Esophagus squamous epithelium (tissue), 5 donors: ENCODE measurements at places on chromosomes 13 and 19.

DNA sequence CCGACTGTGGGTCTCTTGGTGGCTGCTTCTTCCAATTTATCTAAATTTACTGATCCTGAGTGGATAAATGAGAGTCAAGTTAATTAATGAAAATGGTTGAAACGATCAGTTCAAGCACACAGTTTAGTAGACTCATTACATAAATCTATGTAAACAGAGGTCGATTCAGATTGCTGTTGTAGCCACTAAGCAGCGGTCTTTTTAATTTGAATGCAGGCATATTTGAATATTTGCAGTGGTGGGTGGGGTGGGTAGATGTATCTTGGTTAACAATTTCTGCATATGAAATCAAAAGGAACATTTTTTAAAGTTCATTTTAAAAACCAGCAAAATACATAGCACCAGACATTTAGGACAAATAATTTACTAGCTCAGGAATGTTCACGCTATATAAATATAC is 325.9 kb downstream of the KLF12 start:
- H3K27ac ChIP-seq, result no peak overlapping the region
- no peaks in the 10 kb centered on the region for H3K36me3 ChIP-seq
- no peaks in the 10 kb centered on the region for H3K27me3 ChIP-seq
- no peak overlapping the region for H3K4me3 ChIP-seq

- no peak for DNase-seq
- H3K27me3 ChIP-seq, result peaks cover 3% of the 10 kb centered on the region
- peaks cover 29% of the 10 kb centered on the region for H3K4me1 ChIP-seq
- H3K4me3 ChIP-seq, result no peak overlapping the region
- H3K36me3 ChIP-seq, result no peaks in the 10 kb centered on the region
These were observed 26.4 kb downstream of the C13orf46 start for GRCh38 chr13:113947311-113948033.

DNA sequence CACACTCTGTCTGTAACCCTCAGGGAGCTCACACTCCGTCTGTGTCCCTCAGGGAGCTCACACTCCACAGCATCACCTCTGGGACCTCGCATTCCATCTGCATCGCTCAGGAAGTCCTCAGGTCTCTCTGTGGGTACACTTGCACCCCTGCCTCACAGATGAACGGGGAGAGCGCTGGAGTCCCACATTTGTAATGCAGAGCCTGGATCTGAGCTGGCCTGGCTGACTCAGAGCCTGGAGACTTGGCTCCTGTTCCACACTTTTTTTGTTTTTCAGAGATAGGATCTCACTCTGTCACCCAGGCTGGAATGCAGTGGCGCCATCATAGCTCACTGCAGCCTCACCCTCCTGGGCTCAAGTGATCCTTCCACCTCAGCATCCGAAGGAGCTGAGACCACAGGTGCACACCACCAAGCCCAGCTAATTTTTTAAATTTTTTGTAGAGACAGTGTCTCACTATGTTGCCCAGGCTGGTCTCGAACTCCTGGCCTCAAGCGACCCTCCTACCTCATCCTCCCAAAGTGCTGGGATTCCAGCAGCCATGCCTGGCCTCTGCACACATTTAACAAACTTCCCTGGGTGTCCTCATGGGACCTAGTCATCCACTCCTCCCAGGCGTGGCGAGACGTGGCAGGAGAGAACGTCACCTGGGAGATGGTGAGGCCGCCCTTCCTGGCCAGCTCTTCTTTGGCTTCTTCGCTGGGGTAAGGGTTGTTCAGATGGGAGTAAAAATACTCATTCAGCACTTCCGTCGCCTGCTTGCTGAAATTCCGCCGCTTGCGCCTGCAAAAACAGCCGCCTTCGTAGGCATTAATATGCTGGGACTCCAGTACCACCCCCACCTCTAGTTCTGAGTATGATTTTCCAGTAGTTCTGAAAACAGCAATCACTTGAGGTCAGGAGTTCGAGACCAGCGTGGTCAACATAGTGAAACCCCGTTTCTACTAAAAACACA is 31.0 kb downstream of the CILP2 start:
- no peaks in the 10 kb centered on the region for H3K36me3 ChIP-seq
- H3K4me3 ChIP-seq, result no peak overlapping the region
- no peak overlapping the region for H3K27ac ChIP-seq
- no peaks in the 10 kb centered on the region for H3K4me1 ChIP-seq

DNA sequence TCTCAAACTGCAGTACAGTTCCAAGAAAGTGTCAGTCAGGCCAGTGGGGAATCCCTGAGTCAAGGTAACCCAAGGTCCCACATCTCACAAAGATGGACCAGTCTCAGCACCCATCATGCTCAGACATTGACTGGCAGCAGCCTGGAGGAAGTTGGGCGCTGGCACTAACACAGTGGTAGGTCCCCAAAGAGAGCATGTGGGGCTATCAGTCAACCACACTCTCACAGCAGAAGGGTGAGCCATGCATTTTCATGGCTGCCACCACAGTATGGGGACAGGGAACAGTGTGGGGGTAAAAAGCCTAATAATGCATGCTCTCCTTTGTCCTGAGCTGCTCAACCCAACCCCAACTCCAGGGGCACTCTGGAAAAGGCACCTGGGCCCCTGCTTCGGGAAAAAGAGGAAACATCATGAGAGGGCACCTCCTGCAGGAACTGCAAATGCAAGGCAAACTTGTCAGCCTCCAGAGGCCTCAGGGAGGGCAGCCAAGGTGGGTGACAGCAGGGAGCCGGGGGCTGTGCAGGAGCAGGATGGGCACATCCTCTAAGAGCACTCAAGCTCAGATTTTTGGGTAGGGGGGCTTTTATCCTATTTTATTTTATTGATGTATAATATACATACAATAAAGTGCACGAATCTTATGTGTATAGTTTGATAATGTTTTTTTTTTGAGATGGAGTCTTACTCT is 9.5 kb upstream of the PLEKHF1 start:
- peaks cover under 1% of the 10 kb centered on the region for H3K4me1 ChIP-seq
- H3K36me3 ChIP-seq, result no peaks in the 10 kb centered on the region
- DNase-seq, result no peak
- H3K4me3 ChIP-seq, result no peak overlapping the region
- H3K27me3 ChIP-seq, result no peaks in the 10 kb centered on the region

DNA sequence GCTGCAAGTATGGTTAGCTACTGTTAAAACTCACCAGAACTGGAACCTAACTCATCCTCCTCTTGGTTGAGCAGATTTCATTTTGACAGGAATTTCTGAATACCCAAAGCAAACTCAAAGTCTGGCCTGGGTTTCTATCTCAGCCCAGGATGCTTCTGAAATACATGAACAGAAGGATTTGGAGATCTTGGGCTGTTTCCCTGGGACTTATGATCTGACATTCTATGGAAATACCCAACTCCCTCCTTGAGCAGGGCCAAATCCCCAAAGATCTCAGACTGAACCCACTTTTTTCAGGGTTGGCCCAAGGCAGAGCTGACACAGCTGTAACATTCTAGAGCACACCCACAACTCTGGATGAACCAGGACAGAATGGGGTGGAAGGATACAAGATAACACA is 1.1 kb upstream of the ITM2B start:
- H3K27me3 ChIP-seq, result no peaks in the 10 kb centered on the region
- no peak for DNase-seq
- peak overlapping the region; percentile 100 for H3K27ac ChIP-seq
- no peak overlapping the region for H3K4me3 ChIP-seq

DNA sequence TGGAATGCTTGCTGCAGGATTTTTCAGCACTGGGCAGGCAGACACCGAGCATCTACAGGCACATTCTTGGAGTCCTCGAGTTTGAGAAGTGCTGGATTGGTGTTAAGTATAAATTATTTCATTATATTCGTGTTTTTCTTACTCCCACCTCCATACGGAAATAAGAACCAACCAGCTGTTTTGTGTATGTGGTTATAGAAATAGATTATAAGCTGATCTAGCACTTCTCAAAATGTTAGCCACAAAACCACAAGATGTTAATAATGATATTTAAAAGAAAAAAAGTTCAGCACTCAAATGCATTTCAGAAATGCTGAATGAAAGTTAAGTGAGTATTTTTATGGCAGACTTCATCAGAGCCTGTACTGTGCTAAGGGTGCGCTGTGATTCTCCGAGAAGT is 24.0 kb upstream of the TEX29 start:
- peaks cover 8% of the 10 kb centered on the region for H3K36me3 ChIP-seq
- no peaks in the 10 kb centered on the region for H3K27me3 ChIP-seq
- H3K4me1 ChIP-seq, result no peaks in the 10 kb centered on the region
- DNase-seq, result no peak

DNA sequence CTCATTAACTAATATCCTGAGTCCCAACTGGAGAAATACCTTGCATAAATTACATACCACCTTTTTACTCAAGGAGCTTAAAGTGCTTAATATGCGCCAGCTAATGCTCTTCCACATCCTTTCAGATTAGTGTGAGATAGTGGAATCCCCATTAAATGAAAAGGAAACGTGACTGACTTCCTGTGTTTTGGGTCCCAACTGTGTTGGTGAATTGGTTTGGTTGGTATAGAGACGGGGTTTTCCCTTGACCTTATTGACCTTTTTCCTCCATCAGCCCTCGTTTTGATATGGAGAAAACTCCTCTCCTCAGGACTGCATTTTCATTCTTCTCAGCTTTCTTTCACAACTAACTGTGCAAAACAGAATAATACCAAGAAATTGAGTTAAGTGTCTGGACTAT is 163.5 kb downstream of the PAN3 start:
- no peaks in the 10 kb centered on the region for H3K4me1 ChIP-seq
- H3K4me3 ChIP-seq, result no peak overlapping the region
- no peaks in the 10 kb centered on the region for H3K27me3 ChIP-seq
- DNase-seq, result no peak
- no peak overlapping the region for H3K27ac ChIP-seq
- no peaks in the 10 kb centered on the region for H3K36me3 ChIP-seq

DNA sequence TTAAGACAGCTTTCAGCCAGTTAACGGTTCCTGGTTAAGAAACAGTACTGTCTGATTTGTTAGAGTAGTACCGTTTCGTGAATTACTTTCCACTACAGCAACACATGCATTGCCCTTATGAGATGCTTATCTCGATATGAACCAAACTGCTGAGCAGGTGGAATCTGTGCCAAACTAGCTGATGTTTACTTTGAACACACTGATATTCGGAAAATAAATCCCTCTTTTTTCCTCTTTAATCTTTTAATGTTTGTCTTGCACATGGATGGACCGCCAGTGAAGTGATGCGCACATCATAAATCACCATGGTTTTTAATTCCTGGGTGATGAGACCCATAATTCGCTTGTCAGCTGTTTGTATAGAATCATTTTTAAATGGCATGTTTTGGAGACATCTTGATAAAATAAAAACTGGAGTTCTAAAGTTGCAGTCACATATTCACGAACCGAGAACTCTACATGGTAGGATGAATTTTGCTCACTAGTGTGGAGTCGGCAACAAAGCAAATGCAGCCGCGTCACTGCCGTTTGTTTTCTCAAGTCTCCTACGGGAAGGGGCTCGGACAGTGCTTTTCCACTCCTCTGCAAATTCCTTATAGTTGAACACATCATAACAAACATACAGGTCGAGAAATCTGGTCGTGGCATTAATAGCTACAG is 1.1 kb downstream of the GJA3 start:
- peaks cover 18% of the 10 kb centered on the region for H3K4me1 ChIP-seq
- no peak overlapping the region for H3K27ac ChIP-seq
- no peak for DNase-seq
- no peak overlapping the region for H3K4me3 ChIP-seq

GRCh38 chr13:20170921-20171320 is 10.1 kb upstream of the GJA3 start:
- no peak overlapping the region for H3K27ac ChIP-seq
- no peaks in the 10 kb centered on the region for H3K27me3 ChIP-seq
- no peak overlapping the region for H3K4me3 ChIP-seq
- no peak for DNase-seq
- H3K36me3 ChIP-seq, result no peaks in the 10 kb centered on the region

- DNase-seq, result no peak
- no peak overlapping the region for H3K4me3 ChIP-seq
- H3K27me3 ChIP-seq, result no peaks in the 10 kb centered on the region
- H3K27ac ChIP-seq, result no peak overlapping the region
These were observed 63.4 kb downstream of the SLC6A16 start for GRCh38 chr19:49261602-49262001.

GRCh38 chr19:18993115-18993514 is 40.2 kb downstream of the SUGP2 start:
- H3K36me3 ChIP-seq, result no peaks in the 10 kb centered on the region
- peaks cover 3% of the 10 kb centered on the region for H3K27me3 ChIP-seq
- no peak overlapping the region for H3K27ac ChIP-seq
- no peak for DNase-seq
- no peak overlapping the region for H3K4me3 ChIP-seq
- H3K4me1 ChIP-seq, result peaks cover 23% of the 10 kb centered on the region

DNA sequence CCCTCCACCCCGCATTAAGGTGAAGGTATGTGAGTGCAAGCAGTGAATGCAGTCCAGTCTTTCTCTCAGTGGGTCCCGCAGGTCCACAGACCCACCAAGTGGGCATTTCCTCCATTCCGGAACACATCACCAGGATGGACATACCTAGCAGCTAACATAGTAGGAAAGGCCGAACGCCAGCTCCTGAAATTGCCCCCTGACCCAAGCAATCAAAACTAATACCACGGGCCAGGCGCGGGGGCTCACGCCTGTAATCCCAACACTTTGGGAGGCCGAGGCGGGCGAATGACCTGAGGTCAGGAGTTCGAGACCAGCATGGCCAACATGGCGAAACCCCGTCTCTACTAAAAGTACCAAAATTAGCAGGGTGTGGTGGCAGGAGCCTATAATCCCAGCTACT is 71.7 kb upstream of the VSTM2B start:
- no peak overlapping the region for H3K27ac ChIP-seq
- no peak for DNase-seq
- H3K4me1 ChIP-seq, result no peaks in the 10 kb centered on the region
- no peaks in the 10 kb centered on the region for H3K27me3 ChIP-seq
- H3K4me3 ChIP-seq, result no peak overlapping the region
- no peaks in the 10 kb centered on the region for H3K36me3 ChIP-seq

DNA sequence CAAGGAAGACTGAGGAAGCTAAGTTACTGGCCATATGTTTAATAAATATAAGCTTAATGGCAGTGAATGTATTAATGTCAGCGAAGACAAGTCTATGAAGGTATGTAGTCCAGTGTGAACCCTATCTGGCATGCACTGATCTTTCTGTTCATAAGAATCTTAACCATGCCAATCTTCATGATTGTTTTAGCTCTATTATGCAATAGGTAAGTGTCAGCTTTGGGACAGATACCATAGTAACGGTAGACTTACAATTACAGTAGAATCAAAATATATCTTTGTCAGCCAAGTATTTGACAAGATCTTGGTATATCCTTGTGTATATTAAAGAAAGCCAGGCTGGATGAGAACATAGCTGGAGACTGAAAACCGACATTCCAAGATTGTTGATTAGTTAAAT is 428.5 kb downstream of the SPRY2 start:
- H3K27me3 ChIP-seq, result no peaks in the 10 kb centered on the region
- no peaks in the 10 kb centered on the region for H3K36me3 ChIP-seq
- DNase-seq, result no peak
- H3K27ac ChIP-seq, result no peak overlapping the region
- no peak overlapping the region for H3K4me3 ChIP-seq

GRCh38 chr19:49664171-49665035 is 1.3 kb downstream of the IRF3 start:
- H3K27ac ChIP-seq, result peak overlapping the region; percentile 98
- H3K4me1 ChIP-seq, result peaks cover 16% of the 10 kb centered on the region
- peak; percentile 52 for DNase-seq
